ENCODE measurements at places on chromosomes 5 and 9.
A peak's percentile ranks its signal among the peaks of the same experiment; 100 is the strongest.

DNA sequence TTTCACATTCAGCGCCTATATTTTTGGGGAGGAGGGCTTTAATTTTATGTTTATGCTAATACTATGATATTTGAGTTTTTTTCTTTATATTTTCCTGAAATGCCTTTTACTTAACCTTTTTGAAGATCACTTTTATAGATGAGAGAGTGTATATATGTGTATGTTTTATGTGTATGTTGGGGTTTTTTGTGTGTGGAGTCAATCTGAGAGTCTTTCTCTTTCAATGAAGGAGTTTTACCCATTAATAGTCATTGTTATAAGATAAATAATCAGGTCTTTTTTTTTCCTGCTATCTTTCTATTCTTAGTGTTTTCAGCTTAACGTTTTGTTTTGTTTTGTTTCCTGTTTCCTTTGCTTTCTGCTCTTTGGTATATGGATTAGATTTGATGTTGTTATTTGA, 112.2 kb downstream of the TEX10 start:
- DNase-seq: no peak

- no peak for DNase-seq
Measured at GRCh38 chr5:115389034-115389798, 92.8 kb upstream of the CCDC112 start.

GRCh38 chr9:91298311-91298710, 63.4 kb downstream of the AUH start:
- DNase-seq: no peak

DNA sequence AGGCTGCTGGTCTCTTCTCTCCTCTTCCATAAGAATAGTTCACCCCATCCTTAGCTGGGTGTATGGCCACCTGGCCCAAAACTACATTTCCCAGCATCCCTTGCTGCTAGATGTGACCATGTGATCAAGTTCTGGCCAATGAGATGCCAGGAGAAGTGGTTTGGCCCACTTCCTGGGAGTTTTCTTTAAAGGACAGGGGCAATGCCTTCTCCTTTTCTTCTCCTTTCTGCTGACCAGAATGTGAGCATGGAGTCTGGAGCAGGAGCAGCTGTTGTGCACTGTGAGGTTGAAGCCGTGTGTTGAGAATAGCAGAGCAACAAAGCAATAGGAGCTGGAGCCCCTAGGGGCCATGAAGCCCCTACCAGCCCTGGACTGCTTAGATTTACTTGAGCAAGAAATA, 36.8 kb downstream of the C9orf50 start:
- peak; percentile 67 for DNase-seq

GRCh38 chr5:112885001-112885400, 23.9 kb downstream of the SRP19 start:
- no peak for DNase-seq

GRCh38 chr5:139422307-139422893, 16.9 kb downstream of the DNAJC18 start:
- DNase-seq: peak; percentile 63

GRCh38 chr5:63563008-63563917, 399.0 kb downstream of the HTR1A start:
- DNase-seq: no peak

- no peak for DNase-seq
Measured at GRCh38 chr5:10470669-10471068, 29.0 kb downstream of the ROPN1L start.

DNA sequence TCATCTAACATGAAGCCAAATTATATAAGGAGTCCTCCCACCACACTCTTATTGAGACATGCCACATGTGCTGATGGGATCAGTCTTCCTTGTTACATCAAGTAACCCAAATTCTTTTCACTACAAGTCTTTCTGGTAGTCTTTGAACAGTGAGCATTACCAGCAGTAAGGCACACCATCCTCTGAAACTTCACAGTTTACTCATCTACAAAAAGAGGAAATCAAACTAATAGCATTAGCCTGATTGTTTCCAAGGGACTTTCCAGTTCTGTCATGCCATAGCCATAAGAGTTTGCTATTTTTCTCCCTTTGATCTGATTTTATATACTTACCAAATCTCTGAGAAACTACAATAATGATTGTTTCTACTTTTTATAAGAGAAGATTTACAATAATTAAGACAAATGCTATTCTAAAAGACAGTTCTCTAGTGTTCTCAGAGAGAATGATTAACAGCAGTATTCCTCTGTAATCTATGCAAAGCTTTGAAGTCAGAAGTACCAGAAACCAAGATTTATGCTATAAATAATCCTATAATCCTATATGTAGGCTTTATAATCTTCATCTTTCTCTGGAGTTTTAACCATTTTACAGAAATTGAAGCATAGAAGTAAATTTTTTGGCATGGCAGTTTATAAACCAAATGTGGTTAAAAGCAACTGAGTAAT, 166.2 kb upstream of the ACO1 start:
- peak; percentile 10 for DNase-seq

GRCh38 chr9:97848215-97848479, 4.9 kb upstream of the FOXE1 start:
- DNase-seq: no peak

DNA sequence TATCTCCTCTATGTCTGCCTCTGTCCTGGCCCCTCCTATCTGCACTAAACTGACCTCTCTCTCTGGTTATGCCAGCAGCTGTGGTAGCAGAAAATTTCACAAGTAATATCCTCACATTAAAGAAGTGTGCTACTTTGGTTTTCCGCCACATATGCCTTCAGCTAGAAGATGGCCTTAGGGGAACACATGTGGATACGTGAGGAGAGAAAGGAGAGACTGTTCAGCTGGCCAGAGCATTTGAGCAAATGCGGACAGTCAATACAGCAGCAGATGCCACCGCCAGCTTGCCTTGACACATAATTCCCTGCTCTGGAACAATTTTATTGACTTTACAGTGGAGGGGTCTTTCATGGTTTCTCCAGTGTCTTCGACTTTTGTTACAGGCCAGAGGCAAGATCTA, 434.6 kb downstream of the TAF11L14 start:
- no peak for DNase-seq

DNA sequence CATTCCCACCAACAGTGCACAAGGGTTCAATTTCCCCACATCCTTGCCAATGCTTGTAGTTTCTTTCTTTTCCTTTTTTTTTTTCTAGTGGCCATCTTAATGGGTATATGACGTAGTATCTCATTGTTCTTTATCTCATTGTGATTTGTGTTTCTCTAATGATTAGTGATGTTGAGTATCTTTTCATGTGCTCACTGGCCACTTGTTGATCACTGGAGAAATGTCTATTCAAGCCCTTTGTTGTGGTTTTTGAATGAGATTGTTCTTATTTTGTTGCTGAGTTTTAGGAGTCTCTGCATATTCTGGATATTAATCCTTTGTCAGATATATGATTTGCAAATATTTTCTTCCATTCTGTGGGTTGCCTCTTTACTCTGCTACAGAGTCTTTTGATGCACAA, 1.6 kb upstream of the TMED9 start:
- DNase-seq: no peak

DNA sequence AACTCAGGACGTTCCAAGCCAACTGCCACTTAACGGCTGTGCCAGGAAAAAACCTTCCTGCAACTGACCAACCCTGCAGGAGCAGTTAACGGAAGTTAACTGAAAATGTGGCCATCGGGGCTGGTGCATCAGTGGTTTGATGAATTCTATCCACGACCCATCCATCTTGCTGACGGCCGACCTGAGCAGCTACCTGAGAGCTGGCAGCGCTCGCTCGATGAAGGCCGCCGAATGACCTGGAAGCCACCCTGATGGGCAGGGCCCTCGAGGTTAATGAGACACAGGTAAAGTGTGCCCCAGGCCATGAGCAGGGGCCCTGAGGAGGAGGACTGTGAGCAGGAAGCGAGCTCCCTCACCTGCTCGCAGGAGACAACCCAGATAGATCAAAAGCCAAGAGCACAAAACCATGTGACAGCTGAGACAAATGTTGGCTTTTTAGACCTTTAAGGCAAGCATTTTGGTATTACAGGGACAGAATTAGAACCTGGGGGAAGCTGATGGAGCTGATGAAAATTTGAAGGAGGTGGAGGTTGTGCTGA, 35.3 kb upstream of the FLT4 start:
- no peak for DNase-seq

DNA sequence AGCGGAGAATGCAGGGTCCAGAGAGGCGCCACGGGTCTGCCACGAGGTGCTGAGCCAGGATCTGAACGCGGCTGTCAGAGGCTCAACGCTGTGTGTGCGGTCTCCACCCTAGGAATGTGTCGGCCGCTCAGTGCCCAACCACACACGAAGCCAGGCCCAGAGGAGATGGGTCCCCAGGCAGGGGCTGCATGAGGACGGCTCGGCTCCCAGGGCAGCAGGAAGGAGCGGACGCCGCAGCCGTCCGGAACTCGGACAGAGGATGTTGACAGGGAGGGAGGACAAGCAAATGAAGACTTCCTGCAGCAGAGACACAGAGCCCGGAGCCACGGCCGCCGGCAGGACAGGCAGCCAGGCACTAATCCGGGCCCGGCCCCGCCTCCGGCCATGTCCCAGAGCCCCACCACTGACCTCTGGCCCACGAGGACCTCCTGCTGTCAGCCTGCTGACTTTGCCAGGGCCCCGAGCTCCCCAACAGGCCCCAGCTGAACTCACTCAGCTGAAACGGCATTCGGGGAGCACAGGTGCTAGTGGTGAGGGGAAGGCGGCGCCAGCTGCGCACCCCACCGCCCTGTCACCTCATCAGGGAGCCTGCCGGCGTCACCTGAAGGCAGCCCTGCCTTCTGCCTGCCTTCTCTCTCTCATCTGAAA, 12.7 kb downstream of the VAV2 start:
- DNase-seq: peak; percentile 82

- no peak for DNase-seq
Measured at GRCh38 chr5:151684690-151685361, 1.9 kb downstream of the SPARC start.

DNA sequence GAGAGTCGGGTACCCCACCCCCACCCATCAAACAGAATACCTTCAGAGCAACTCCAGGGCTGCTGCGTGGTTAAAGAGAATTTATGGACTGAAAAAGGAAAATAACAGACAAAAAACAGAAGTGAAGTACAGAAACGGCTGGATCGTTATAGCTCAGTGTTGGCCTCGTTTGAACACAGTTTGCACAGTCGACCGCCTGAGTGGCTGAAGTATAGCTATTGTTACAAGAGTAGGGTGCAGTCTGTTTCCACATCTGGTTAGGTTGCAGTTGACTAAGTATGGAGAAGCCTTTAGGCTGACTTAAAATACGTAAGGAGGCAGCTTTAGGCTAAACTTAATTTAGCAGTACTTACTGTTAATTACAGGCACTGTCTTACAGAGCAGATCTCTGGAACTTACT, 121.2 kb downstream of the GCNT1 start:
- no peak for DNase-seq

GRCh38 chr5:117262572-117263131, 688.0 kb upstream of the SEMA6A start:
- no peak for DNase-seq

DNA sequence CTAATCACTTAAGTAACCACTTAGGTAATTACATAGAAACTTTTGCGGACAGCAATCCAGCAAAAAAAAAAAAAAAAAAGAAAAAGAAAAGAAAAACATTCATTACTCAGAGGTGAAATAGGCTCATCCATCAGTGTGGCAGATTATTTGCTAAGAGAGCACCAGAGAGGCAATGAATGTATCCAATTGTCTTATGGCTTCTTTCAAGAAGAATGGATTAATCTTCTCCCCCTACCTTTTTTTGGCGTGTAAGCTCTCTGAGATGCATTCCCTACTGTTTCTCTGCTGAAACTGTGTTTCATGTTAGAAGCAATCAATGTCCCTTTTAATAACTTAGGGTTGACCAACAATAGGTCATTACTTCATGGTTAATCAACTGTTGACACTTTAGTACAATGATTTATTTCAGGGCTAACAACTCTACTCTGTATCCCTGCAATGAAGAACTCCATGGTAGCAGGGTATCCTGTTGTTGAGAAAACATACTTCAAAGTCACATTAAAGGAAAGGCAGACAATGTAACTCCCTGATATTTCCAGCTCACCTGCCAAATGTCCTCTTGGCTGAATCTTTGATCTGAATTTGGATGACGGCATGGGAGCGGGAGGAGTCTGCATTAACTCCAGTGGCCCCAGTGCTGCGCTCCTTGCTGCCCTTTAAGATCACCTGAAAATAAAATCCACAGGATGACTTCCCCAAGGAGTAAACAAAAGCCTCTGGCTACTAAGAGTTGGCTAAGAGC, 57.6 kb downstream of the KIF24 start:
- DNase-seq: no peak

DNA sequence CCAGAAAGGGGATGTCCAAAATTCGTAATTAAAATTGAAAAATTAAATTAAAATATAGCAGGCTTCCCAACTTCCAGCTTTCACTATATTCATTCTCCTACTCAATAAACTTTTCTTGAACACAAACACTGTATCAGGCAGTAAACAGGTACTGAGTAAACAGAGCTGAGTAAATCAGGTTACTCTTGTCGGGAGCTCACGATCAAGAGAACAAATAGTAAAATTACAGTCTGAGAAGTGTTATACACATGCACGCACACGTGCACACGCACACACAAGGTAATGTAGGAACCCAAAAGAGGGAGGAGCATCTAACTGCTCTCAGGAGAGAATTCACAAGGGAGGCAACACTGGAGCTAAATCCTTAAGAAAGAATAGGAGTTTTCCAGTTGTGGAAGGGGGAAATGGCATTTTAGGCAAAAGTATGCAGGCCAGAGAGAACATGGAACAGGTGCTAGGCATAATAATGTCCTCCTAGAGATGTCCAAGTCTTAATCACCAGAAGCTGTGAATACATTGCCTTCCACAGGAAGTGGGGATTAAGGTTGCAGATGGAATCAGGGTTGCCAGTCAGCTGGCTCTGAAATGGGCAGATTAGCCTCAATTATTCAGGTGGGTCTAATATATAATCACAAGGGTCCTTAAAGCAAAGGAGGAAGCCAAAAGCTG, 598.8 kb upstream of the BRINP1 start:
- no peak for DNase-seq

DNA sequence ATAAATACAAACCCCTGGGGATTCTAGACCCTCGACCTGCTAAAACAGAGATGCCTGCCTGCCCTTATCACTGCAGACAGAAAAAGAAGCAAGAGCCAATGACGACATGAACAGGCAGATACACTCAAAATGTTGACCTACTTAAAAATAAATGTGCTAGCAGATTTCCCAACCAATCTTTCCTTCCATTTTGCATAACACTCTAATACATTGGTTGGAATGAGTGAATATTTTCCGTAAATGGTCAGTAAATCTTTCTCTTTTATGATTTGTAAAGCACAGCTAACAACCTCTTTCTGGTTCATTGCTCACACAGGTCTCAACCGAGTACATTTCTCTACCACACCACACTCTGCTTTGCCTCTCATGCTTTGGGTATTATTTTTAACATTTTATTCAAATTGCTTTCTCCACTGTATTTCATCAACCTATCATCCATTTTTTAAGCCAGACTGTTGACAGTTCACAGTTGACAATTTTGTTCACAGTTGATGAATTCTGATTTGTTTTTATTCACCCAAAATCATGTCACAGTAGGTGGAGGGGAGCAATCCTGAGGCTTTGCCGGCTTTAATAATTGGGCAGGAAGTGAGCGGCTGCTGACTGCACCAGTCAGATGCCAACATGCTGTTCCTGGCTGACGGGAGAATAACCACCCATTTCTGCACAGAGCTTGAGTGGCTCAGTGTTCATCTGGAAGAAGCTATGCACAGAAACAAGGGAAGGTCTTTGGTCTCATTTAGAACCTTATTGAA, 426.6 kb downstream of the SPOCK1 start:
- DNase-seq: no peak

GRCh38 chr5:94517490-94518488, 100.6 kb downstream of the KIAA0825 start:
- DNase-seq: no peak

All from GM19239 (cell line).